Neural crest cell (in vitro differentiated cells): ENCODE measurements at places on chromosomes 5 and 9.

DNA sequence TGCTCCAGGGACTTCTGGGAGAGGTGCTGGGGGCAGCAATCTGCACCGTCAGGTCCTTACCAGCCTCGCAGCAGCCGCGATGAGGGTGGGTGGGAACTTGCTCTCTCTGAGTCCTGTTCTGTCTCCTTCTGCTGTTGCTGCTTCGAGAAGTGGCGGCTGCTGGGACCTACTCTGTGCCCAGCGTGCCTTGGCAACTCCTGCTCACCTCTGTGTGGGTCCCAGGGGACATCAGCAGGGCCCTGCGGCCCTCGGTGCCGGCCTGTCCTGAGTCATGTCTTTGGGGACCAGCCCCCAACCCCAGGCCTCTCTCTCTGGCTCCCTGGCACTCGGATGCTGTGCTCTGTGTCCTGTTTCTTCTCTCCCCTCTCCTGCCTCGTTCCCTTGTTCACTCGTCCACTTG, 49.5 kb downstream of the KCNT1 start:
- DNase-seq = no peak

DNA sequence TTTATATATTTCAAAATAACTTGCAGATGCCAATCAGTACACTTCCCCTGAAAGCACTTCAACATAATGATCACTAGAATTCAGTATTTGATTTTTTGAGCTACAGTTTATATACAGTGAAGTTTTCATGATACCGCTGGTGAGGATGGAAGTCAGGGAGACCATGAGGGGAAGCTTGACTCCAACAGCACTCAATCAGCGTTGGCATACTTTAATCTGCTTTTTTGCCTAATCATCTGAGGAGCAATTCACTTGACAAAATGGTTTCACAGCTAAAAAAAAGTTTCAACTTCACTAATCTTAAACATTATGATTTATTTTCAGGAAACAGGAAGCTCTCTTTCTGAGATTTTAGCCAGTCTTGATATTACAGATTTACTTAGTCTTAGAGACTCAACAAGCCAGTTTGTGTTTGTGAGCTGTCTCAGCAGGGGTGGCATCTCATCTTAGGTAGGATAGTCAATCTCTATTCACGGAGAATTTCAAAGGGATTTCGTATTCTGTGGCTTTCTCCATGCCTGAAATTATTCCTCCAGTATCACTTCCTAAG, 111.4 kb upstream of the ARRDC3 start:
- no peak for DNase-seq

DNA sequence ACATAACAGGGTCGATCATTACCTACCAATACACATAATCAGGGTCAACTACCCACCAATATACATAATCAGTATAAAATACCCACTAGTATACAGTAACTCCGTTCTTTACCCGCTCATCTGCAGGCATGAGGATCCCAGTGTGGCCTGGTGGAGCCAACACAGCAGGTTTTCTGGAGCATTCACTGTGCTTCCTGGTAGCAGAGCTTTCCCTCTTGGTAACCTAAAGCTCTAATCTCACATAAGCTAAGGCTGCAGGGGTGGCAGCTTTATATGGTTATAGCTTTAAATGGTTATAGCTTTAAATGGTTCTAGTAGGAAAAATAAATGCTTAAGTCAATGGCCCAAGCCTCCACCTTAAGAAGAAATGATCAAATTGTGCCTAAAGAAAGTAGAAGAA, 11.9 kb downstream of the LCN1 start:
- no peak for DNase-seq

- no peak for DNase-seq
These were observed 81.8 kb downstream of the NLN start for GRCh38 chr5:65803699-65804391.

GRCh38 chr5:57494104-57495098, 11.8 kb upstream of the ACTBL2 start:
- no peak for DNase-seq
